NCI-H1930 (cell line): ENCODE measurements at places on chromosomes 3 and 15.

DNA sequence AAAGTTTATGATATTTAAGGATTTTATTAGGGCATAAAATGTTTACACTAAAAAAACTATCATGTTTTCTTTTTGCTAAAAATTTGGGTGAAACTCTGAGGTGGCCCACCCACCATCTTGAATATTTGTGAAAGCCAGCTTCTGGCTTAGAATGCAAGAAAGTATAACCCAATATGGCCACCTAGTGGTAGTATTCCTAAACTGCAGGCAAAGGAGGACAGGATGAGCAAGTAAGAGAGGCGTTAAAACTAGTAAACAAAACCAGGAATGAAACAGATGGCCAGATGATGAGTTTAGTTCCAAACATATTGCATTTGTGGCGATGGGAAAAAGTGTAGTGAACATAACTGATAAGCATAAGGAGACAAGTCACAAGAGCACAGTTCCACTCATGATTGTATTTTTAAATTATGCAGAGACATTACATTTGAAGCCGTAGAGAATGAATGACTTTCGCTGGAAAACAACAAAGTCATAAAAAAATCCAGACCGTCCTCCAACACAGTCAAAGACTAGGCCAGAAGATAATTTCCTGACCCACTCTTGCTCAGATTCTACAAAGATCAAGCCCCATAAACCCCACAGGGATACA lies 103.3 kb upstream of the PRTG start:
- peak; percentile 20 for DNase-seq

GRCh38 chr3:139674571-139675260 lies 3.1 kb downstream of the NMNAT3 start:
- no peak for DNase-seq

DNA sequence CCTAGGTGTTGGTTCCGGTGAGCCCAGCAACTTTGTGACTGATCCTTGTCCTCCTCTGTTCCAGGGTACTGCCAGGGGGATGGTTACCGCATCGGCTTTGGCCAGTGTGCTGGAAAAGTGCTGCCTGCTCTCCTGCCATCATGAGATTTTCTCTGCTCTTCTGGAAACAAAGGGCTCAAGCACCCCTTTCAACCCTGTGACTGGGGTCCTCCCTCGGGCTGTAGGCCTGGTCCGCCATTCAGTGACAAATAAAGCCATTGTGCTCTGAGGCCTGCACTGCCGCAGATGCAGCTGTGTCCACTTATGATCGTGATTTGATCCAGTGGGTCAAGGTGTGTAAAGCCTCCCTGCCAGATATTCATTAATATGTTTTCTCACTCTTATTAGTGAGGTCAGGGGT lies 33.3 kb downstream of the FAH start:
- no peak for DNase-seq

DNA sequence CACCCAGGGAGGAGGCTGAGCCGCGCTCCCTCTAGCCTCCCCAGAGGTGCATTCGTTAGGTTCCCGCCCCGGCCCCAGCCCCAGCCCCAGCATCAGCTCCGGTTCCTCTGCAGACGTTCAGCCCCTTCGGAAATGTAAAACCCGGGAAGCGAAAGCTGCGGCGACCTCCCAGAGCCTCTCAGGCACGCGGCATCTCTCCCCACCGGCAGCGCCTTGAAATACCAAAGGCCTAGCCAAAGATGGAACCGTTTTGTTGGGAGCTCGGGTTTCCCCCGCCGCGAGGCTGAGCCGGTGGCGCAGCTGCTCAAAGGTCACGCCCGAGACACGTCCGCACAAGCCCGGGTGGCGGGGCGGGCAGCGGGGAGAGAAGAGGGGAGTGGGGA lies 77.8 kb upstream of the HES1 start:
- peak; percentile 66 for DNase-seq

DNA sequence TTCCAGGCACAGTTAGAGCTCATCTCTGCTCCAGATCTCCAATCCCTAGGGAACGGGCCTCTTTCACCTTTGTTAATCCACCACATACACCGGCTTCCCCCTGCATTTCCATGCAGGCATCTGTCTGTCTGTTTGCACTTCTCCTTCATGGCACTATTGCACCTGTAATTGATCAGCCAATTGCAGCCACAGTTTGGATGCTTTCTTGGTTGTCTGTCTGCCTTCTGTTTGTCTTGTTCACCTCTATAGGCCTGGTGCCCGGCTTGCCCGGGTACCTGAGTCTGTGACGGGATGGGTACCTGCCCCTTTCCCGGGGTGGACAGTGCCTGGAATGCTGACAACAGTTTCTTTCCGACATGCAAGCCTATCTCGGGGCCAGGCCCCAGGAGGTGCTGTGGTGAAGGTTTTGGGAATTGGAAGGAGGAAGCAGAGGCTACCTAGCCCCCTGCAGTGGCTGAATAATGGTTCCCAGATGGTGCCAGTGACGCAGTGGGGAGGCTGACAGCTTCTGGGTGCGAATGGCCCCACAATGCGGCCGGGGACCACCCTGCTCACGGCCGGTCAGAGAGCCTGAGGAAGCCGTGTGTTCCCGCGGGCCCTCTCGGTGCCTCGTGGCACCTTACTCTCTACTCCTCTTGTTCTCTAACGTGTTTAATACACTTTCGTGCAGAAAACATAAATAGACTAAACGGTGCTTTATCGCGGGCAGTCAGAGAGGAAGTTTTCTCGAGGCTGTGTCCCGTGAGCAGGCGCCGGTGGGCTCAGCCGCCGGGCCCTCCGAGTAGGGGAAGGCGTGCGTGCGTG lies 31.3 kb upstream of the RAB6B start:
- DNase-seq: no peak

DNA sequence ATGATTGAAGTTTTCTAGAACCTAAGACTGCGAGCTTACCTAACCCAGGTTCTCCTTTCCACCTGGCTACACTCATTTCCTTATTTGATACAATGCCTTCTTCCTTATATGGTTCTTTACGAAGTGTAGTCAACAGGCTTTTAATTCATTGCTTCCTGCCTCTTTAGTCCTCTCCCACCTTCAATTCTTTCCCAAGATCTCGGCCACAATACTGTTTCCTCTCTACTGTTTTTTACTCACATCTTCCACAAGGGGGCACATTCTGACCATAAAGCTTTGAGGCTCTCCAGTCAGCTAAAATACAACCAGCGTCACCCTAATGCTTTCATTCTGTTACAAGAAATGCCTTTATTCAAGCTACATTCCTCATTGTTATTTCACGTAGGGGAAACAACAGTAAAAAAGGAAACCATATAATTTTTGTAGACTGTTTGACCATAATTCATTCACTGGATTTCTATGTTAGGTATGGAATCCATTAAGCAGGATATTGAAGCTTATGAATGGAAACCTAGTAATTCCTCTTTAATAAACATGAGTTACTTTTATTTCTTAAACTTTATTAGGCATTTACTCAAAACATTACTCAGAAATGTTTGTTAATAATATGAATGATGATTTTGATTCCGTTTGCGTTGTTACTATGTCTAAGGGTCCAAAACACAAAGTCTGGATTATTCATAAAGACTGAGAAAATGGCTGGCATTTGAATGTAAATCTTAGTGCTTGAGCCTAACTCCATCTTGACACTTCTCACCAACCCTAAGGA lies 29.5 kb upstream of the VEPH1 start:
- DNase-seq: peak; percentile 59

GRCh38 chr3:16300881-16301359 lies 35.9 kb downstream of the OXNAD1 start:
- DNase-seq: no peak

GRCh38 chr3:176513604-176514003 lies 683.7 kb downstream of the TBL1XR1 start:
- DNase-seq: no peak
